ENCODE measurements at places on chromosomes 4 and X.

DNA sequence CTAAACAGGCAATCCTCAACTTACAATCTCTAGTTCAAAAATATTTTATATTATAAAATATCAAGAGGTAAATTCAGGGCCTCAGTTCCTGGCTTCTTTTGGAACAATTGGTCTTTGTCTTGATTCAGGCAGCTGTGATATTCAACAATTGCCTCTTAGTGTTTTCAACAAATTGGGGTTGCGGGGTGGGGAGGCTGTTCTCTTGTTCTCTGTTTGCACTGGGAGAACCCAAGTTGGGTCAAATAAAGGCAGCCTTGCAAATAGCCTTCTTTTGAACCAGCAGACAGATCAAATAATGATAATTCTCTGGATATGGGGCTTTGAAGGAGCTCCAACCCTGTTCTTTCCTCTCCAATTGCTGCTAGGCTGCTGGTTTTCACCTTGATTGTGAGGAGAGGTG is 142.5 kb downstream of the COL4A5 start:
- no peak for DNase-seq

DNA sequence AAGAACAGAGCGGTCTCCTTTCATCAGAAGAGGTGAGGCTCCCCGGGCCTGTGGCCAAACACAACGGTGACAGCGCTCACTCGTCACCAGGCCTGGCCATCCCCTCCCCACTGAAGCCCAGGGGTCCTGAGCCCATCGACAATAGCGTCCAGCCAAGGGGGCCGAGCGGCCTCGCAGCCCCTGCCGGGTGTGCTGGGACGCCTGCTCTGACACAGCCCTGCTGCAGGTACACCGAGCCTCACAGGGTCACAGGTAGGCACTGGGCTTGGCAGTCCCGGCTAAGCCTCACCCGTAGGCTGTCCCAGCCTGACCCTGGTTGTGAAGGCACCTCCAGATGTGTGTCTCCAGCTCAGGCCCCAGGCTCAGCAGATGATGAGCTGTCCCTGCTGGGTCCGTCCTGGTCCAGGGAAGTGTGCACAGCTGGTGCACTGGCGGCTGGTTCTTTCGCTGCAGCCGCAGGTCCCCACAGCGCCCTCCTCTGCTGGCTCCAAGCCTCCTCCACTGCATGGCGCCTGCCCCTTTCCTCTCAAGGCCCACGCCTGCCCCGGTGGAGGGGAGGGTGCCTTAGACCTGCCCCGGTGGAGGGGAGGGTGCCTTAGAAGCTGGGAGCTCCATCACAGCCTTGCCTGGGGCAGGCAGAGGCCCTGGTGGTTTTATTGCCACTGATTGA is 21.5 kb downstream of the UVSSA start:
- DNase-seq: no peak

DNA sequence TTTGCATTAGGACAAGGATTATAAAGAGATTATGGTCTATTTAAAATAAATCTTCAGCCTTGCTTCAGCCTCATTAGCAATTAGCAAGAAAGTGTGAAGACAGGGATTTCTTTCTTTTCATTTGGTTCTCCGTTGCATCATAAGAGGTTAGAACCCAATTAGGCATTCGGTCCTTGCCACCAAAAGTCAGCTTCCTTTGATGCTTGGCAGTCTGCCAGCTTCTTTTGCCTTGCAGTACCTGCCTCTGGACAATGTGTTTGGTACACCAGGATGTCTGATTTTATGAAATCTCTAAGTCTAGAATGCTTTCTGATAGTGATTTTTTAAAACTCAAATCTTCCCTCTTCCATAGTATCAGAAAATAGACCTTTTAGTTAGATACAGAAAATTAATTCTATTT is 12.4 kb downstream of the SMIM20 start:
- peak; percentile 43 for DNase-seq

- no peak for DNase-seq
Observed at GRCh38 chr4:114282937-114283336, 303.5 kb upstream of the ARSJ start.

- peak; percentile 48 for DNase-seq
Observed at GRCh38 chr4:4507923-4508322, 33.9 kb downstream of the STX18 start.

- no peak for DNase-seq
Observed at GRCh38 chr4:154435895-154436294, 55.7 kb downstream of the DCHS2 start.

- peak; percentile 10 for DNase-seq
Observed at GRCh38 chr4:166169111-166169510, 296.1 kb downstream of the TLL1 start.

- no peak for DNase-seq
Observed at GRCh38 chrX:150446995-150447394, 83.9 kb downstream of the MAMLD1 start.

DNA sequence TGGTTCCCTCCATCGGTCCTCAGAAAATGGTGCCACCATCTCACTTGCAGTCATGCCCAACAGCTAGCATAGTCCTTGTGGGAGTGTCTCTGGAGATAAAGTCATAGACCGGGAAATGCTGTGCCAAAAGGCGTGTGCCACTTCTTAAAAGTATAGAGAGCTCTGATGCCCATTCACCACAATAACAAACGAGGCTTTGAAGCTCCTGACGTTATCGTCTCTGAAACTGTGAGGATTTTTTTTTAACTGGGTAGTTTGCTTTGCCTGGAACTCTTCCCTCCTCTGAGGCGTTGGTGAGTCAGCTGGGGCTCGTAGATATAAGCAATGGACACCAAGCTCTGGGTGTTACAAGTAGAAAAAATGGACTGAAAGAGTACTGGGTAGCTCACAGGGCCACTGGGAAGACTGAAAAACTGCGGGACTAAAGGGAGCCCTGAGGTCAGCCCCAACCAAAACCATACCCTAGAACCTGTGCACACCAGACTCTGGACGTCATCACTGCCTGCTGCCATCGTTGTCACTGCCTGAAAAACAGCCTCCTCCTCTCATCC is 89.4 kb upstream of the TRIM2 start:
- DNase-seq: no peak

DNA sequence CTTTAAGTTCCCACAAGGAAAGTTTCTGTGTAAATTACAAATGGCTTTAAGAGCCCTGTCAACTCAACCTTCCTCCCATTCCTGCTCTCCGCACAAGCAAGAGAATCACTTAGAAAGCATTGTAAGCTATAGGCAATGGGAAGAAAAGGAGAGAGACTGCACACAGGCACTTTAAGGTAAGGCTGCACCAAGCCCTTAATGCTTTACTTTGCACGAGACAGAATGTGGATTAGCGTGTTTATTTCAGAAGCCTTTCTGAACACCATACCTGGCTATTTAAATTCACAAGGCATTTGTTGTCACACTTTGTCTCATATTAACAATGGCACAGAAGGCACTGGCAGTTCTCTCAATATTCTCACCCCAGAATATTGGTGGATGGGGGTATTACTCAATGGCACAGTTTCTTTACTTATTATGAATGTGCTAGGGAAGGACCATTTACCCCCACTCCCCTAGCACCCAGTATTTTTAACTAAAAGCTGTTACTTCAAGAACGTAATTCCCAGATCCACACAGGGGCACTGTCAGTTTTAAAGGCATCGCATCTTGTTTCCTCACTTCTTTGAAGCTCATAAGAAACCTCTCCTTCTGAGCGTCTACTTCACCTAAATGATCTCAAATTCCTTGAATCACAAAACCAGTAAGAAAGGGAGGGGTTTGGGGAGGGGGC is 150.0 kb downstream of the MAML3 start:
- DNase-seq: no peak

- DNase-seq: no peak
Observed at GRCh38 chr4:163738521-163738920, 244.0 kb downstream of the TMA16 start.

GRCh38 chr4:62814510-62815047 is 1594.7 kb downstream of the TECRL start:
- no peak for DNase-seq

DNA sequence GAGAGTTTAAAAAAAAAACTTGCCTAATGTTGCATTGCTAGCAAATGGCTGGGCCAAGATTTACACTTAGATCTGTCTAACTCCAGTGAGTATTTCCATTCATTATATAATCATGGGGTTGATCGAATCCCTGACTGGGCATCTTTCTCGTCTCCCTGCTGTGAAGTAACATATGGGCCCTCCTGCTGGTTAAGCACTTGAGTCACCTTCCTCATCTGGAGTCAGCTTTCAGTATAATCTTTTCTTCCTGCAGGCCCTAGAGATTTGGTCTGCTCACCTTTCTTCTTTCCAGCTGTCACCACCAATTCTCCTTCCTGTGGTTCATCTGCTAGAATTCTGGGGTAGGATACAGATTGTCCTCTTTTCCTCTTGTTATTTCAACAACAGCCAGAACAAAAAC is 41.6 kb downstream of the TIGD2 start:
- no peak for DNase-seq

GRCh38 chrX:56795309-56795868 is 66.3 kb downstream of the NBDY start:
- DNase-seq: no peak

DNA sequence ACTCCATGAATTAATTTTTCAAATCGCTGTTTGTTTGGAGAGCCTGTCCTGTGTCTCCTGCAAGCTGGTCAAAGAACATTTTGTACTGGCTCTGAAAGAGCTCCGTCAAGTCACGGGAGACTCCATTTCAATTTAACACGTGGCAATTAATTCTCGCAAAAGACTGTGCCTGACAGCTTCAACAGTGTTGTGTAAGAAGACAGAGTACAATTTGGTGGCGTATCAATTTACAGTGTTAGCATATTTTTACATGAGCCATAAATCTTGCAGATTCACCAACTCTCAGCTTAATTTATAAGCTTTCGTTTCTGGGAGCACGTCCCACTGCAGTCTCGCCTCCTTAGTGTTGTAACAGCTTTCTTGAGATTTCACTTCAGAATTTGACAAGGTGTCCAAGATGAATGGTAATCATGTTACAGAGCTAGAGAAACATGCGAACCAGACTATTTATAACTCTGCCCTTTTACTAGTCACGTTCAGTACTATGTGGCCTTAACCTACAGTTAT is 70.8 kb downstream of the RWDD4 start:
- no peak for DNase-seq

DNA sequence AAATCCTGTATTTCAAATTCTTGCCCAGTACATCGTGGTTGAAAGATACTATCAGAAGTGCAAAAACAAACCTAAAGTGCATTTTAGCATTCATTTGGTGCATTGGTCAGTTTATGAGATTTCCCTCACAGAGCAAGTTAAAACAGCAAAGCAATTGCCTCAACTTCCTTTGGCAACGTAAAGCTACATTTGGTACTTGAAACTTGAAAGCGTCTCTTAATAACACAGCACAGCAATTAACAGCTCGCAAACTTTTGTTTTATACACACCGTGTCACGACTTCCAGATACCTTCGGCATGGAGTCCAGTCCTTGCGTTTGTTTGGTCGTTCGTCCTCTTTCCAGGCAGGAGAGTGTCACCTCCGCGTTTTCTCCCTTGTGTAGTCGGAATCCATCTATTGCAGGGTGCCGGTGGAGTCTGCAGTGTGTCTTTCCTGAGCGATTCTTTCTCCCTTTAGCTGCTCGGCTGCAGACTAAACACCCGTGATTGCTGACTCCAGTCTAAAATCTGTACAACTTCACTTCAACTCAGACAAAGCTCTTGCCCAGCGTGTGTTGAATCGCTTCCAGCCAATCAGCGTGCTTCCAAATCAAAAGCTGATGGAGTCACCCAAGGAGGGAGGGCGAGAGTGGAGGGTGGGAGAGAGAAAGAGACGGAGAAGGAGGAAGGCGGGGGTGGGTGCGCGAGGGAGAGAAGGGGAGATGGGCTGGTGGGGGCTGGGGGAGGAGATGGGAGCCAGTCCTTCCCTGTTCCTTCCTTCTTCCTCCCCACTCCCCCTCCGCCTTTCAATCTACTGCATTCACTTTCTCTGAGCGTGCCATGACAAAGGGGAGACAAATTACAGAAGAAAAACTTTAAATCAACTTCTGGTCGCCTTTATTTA is at the start of gene PCDH18:
Gene PCDH18 (minus strand): TSS at position 509 of the 883 bp plus-strand sequence. CDS start 406 bp downstream, at position 103.
- peak; percentile 84 for DNase-seq

DNA sequence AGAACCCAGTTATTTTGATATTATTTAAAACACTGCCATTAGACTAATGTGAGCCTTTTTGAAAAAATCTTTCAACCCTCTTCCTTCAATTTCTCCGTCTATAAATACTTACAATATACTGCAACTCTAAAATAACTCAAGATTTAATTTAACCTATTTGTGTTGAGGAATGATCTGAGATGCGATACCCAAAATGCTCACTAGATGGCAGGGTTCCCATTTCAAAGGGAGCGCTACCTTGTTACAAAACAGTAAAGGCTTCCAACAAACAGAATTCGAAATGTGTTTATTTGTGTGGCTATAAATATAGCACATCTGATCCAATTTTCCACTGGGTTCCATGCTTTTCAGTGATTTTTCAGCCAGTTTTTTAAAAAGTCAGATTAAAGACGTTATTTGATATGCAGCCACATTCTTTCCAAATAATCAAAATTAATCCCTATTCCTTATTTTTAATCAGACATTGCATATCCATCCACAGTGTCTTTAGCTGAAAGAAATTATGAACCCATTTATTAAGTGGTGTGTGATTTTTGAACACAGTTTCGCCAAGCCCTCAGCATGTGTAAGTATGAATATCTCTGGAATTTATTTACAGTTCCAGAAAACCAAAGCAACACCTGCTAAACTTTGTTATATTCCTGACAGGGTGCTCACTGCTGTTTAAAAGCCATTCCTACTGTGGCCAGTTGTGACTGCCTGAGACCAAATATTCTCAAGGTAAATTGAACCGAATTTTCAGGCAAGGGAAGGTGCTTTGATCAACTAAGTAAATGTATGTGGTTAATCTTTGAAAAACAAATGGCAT is 668.0 kb upstream of the LCORL start:
- peak; percentile 69 for DNase-seq

GRCh38 chr4:67035501-67035900 is 509.8 kb downstream of the CENPC start:
- no peak for DNase-seq

- peak; percentile 63 for DNase-seq
Observed at GRCh38 chr4:170990989-170991589, 822.1 kb upstream of the GALNTL6 start.

GRCh38 chr4:124866301-124866700 is 153.8 kb upstream of the ANKRD50 start:
- DNase-seq: no peak

DNA sequence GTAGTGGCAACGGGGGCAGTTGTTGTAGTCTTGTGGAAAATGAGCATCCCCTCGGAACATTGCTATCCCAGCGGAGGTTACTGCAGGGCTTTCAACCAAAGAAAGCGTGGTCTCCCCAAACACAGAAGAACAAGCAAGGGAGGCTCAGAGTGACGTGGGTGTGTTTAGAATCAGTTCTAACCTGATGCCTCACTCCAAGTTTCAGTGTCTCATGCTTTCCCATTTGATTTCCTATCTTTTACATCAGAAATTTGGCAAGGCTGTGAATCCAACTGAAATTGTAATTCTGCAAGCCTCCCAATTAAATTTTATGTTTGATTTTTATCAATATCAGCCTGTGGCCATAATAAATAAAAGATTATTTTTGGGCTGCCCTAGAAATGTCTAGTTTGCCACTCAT is 156.1 kb upstream of the LNX1 start:
- no peak for DNase-seq

DNA sequence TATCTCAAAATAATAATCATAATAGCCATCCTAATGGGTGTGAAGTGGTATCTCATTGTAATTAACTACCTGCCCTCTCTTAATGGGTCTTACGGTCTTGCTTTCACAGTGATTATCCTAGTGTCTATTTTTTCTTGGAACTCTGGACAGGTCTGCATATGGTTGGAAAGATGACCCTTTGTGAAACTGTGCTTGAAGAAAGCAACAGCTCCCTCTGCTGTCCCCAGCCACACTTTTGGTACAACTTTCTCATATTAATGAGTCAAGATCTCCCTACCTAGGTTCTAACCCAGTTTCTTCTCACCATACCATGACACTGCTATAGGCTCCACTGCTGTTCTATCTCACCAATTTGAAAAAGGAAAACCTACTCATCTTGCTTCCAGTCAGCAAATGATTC is 2.4 kb downstream of the TFDP3 start:
- DNase-seq: peak; percentile 53
